ENCODE measurements at places on chromosomes 7 and 10.

DNA sequence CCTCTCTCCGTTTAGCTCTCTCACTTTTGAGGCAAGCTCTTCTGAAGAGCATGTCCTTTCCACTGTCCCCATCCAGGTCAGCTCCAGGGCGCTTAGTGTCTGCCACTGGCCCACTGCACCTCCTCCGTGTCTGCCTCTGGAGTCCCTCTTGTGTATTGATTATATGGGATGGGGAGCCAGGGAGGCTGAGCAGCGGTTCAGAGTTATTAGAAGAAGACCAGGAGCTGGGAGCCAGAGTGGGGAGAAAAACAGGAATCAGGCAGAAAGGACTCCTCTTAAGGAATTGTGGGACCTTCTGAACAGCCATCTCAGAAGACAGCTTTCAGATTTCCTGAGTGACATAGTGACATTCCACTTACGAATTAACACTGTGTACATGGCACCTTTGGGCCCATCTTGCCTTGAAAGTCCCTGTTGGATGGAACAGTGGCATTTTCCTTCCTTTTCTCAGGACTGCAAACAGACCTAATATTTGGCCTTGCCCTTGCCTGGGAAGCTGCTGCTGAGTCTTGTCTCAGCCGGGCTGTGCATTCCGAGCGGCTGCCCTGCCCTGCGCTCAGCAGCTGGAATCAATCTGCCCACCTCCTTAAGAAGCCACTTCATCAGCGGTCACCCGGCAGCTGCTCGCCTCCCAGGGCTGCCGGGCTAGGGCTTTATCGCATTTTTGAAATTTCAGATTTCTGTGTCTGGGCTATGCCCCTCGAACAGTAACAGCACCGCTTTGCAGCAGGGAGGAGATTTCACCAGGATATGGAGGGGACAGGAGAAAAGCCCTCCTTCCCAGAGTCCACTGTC, 81.1 kb upstream of the PRKG1 start:
- no peak for DNase-seq

GRCh38 chr10:55742487-55742886, 618.6 kb downstream of the ZWINT start:
- DNase-seq, result no peak

- DNase-seq, result peak; percentile 78
Observed at GRCh38 chr7:100626530-100627237, 14.3 kb downstream of the MOSPD3 start.

DNA sequence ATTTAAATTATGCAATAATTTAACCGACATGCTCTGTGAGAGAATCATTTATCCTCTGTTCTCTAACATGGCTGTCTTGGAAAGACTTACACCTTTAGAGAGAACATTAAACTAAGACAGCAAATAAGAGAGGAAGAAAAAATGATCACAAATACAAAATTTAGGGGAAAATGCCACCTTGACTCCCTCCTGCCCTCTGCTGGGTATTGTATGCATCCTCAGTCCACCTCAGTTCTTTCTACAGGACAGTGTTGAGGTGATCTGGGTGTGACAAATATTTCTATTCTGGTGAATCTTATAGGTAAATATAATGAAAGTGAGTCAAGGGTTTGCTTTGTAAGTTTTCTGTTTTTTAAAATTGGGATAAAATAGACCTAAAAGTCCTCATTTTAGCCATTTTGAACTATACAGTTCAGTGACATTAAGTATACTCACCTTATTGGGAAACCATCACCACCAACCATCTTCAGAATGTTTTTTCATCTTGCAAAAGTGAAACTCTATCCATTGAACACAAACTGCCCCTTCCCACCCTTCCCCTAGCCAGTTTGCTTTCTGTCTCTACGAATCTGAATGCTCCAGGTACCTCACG, 61.5 kb upstream of the ELMO1 start:
- DNase-seq, result peak; percentile 52

DNA sequence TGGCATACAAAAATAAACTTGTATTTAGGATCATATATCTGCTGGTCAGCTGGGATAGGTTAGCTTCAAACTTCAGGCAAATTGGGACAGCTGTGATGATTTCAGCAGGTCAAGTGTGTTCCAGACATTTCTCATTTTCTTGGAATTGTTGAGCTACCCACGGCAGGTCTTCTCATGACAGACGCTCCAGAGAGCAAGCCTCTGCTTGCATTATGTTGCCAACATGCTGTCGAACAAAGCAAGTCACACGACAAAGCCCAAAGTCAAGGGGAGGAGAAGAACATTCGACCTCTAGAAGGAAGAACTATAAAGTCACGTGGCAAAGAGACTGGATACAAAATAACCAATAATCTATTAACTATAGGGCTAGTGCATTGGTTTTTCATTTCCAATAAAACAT, 103.5 kb downstream of the RAB18 start:
- DNase-seq, result no peak

DNA sequence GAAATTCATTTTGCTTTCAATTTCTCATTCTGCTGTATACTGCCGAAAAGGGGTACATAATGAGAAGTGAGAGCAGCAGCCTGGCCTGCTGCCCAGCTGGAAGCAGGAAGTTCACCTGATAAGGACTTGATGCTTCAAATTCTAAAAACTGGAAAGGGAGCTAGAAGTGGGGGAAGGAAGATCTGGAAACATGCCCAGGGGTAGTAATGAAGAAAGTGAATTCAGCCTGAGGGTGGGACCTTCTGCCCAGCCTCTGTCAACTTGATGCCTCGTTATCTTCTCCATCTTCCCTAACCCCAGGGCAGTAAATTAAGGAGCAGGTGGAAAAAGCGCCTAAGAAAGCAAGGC, 69.4 kb downstream of the ARMH3 start:
- DNase-seq, result peak; percentile 85

- DNase-seq, result peak; percentile 42
Observed at GRCh38 chr10:53598914-53599313, 826.3 kb upstream of the MBL2 start.

DNA sequence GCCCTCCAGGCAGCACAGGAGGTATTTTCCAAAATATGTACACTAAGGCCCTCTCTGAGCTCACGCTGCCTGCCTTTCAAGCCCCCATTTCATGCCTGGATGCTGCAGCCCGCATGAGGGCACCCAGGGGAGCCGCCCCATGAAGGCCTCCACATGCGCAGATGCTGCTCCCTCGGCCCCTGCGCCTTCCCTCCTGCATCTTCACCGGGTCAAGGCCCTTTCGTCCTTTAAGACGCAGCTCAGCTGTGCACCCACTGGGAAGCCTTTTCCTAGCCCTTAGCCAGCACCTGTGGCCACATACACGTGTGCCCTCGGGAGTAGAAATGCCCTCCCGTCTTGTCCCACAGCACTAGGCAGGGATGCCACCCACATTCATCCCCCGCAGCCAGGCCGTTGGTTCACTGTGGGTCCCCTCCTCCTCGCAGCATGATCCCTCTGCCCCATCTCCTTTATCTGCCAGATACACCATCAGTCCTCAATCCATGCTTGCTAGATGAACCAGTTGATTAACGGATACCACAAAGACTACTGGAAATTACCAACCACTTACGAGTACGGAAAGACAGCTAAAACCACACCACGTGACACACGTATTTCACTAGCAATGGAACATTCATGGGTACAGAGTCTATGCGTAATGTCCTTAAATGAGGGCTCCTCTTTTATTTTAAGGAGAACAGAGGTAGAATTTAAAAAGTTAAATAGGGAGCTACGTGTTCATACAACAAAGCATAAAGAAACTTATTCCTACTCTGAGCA, 278.0 kb downstream of the TNS3 start:
- peak; percentile 77 for DNase-seq

DNA sequence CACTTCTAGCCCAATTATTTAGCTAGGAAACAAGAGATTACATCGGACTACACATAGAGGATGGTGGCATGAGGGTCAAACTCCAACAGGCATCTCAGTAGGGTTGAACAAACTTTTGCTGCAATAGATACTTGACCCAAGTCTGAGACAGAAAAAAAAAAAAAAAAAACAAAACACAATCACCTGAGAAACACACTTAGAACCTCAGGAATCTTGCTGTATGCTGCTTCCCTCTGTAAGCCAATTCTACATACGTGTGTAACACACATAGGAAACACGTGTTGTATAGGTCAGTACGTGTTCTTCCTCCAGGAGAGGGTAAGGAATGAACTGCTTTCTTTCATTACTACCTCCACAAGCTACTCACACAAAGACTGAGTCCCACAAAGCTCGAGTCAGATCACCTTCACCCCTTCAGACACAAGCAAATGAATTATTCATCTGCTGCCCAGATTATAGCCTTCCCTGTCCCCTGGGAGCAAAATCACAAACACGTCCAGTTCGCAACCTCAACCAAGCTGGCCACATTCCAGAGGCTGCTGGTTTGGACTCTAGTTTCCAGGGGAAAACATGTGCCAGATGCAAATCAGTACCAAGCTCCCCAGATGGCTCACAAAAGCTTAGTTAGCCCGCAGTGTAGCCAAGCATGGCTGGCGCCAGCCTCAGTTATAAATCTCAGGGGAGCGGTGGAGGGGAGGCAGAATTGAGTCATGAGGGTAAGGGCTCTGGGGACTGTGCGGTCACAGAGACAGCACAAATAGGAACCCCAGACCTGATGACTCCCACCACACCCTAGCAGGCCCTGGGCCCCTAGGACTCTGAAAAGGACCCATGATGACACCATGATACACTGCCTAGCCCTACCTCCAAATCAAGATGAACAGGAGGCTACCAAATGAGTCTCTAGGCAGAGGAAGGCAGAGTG, 15.1 kb downstream of the PSAP start:
- DNase-seq, result peak; percentile 88

DNA sequence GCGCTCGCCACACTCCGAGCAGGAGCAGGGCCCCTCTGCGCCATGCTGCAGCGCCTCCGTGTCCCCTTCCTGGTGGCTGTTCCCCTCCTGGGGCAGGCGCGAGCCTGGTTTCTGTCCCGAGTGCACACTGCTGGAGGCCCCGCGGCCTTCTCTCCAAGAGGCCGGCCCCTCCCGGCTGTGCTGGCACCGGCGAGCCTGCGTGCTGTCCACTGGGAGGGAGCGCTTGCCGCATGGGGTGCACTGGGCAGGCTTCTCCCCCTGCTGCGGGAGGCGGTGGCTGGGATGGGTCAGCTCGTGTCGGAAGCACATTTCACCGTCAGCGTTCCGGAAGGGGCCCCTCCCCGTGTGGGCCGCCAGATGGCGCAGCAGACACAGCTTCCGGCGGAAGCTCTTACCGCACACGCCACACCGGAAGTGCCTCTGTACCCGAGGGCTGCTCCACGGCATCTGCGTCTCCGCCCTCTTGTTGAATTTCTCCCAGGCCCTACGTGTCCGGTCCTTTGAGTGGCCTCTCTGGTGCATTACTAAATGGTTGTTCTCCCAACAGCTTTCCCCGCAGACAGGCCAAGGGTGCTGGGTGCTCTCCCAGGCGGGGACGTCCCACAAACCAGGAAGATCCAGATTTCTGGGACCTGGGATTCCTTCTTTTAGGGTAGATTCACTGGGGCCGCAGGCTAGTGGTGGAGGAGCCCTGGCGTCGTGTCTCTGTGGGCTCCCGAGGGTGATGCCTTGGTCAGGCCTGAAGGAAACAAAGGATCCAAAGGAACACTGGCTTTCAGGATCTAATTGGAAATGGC, 18.7 kb downstream of the ZNF786 start:
- peak; percentile 27 for DNase-seq

DNA sequence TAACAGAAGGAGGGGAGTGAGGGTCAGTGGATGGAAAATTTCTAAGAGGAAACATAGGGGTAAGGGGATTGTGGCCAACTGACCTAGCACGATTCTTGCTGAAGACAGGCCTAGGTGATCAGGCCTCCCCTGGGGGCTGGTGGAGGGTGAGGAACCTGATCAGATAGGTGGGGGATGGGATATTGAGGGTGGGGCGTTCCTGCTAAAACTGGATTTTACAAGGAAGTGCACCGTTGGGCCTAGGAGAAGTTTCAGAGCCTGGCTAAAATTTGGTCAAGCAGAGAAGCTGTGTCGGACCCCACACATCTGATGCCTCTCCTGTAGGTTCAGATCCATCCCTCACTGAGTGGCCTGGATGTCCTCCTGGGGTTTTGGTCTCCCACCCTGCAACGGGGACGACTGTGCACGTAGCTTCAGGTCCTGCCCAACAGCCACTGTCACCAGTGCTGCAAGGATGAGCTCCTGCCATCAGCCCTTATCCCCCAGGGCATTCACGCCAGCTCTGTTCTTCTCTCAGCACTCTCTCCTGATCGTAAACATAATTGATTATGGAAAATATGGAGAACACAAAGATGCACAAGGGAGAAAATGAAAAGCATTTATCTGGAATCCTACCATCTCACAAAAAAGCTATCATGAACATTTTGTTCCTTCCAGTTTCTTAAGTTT, 89.9 kb downstream of the ADCY1 start:
- no peak for DNase-seq

DNA sequence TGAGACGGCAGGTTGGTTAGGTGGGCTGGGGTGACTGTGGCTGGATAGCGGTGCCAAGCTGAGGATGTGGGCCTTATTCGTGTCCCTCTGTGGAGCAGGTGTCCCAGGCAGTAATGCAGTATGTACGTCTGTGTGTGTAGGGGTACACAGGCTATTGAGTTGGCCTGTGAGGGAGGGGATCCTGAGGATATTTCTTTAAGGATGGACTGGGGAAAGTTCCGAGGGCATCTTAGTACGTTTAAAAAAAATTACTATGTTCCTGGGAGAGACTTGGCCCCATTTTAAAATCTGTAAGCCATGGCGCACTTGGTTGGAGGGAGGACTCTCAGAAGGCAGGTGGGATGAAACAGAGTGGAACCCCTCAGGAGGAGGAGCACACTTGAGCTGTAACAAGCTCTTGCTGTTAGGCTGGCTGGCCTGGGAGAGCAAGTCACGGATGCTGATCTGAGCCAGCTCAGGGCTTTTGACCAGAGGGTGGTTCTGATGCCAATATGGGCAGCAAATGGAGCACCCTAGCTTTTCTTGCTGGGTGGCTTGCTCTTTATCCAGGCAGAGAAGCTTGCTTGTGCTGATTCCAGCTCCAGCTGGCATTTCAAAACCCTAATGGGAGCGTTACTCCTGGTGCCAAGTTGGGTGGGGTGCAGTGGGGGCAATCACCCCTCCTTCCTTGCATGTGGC, 765 bp downstream of the WBP1L start:
- DNase-seq, result no peak

DNA sequence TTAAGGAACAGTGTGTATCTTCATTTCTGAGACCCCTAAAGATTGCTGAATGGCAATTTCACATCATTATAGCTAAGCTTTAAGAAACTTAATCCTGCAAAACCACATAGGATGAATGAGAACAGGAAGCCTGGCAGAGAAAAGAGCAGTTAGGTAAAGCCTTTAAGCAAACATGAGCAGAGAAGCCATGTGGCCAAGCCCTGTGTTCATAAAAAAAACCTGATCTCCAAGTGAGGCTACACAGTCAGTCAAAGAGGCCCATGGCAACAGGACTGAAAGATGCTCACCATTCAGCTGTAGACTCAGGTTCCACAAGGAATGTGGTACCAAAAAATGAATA, 9.3 kb downstream of the LIPA start:
- DNase-seq, result no peak

DNA sequence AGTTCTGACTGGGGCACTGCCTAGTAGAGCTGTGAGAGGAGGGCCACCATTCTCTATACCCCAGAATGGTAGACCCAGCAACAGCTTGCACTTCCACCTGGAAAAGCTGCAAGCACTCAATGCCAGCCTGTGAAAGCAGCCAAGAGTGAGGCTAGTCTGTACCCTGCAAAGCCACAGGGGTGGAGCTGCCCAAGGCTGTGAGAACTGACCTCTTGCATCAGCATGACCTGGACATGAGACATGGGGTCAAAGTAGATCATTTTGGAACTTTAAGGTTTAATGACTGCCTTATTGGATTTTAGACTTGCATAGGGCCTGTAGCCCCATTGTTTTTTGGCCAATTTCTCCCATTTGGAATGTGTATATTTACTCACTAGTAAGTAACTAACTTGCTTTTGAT, 206.3 kb downstream of the TPK1 start:
- no peak for DNase-seq
